ENCODE measurements at places on chromosomes 12 and 14.
A peak's percentile ranks its signal among the peaks of the same experiment; 100 is the strongest.

GRCh38 chr12:24901576-24902461, 47.1 kb downstream of the BCAT1 start:
- DNase-seq: no peak

DNA sequence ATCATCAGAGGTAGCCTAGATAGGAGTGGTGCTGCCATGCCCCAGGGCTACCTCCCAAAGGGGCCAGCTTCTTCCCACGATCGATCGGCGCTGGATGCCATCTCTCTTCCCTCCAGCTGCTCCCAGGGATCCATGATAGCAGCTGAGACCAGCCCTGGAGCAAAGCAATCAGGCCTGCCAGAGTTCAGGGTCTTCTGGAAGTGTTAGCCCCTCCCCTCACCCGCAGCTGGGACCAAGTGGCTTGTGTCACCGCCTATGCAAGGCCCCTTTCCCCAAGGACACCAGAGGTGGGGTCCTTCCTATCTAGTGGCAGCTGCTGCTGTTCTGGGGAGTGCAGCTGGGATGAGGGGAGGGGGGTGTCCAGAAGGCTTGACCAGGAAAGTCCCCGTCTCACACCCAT, 87.0 kb downstream of the IRF2BPL start:
- DNase-seq: no peak

GRCh38 chr12:51005671-51006070, 20.5 kb downstream of the SLC11A2 start:
- no peak for DNase-seq

- DNase-seq: no peak
Observed at GRCh38 chr12:93663729-93664084, 13.5 kb upstream of the CRADD start.

DNA sequence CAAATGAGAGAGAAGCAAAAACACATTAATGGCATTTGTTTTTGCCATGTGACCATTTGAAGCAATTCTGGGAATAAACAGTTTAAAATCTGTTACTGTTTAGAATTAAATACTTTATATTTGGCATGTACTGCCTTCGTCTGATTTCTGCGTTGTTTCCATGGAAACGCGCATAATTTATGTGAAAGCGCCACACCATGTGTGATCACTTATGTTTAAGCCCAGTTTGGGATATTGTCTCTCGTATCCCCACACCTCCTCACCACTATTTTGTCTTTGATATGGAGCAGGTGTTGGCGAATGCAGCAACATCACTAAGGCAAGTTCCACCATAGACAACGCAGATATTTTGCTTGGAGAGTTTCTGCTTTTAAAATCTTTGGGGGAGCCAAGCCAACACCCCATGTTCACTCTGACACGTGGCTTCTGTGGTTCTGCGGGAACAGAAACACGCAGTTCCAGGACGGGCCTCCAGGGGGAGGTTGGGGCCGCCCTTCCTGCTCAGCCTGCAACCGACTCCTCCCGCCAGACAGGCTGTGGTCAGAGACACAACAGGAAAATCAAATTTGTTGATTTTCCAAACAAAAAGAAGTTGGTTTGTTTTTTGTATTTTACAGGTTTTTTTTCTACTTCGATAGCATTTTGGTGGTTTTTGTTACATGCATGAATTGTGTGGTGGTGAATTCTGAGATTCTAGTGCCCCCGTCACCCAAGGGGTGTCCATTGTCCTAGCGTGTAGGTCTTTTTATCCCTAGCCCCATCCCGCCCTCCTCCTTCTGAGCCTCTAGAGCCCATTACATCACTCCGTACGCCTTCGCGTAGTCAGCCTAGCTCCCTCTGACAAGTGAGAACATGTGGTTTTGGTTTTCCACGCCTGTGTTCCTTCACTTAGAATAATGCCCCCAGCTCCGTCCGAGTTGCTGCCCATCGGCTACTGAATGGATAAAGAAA, 101.9 kb upstream of the SFSWAP start:
- peak; percentile 26 for DNase-seq

DNA sequence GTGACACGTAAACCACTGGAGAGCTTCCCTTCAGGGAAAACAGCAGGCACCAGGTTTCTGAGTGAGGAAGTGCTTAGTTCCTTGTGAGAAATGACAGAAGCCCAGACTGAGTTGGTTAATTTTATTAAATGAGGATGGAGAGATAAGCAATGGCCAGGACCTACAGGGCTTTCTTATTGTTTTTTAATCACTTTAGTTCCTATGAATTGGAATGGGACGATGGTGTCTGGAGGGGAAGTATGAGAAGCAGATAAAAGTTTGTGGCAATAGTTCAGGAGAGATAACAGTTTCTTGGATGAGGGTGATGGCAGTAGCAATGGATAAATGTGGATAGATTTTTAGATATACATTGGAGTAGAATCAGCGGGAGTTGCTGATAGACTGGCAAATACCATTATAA, 86.5 kb upstream of the PTPRR start:
- DNase-seq: no peak

DNA sequence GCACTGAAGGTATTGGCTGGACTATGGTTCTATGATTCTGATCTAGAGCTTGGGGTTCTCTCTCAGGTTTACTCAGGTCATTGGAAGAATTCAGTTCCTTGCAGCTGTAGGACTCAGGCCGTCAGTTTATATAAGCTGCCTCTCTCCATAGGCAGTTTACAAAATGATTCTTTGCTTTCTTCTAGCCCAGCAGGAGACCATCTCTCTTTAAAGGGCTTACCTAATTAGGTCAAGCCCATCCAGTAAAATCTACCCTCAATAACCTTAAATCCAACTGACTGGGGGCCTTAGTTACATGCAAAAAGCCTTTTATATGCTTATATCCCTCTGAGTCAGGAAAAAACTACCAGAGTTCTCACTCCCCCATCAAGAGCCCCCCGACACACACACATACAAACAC, 80.5 kb upstream of the GARIN6 start:
- DNase-seq: no peak

- no peak for DNase-seq
Observed at GRCh38 chr14:32710231-32710671, 228.4 kb upstream of the NPAS3 start.

DNA sequence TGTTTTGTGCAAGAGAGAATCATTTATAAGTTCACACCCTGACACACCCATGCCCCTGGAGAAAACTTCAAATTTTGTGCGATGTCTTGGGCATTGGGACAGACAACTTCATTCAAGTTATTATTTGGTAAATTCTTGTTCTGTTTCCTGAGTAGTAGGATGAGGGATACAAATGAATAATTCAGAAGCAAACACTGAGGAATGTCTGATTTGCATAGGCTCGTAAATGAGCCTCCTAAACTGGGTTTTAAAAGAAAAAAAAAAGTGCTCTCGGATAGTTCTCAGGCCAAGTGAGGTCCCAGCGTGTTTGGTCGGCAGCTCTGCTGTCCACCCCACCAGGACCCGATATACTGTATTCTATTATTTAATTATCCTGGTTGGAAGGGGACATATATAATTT, 134.7 kb upstream of the CPM start:
- no peak for DNase-seq

DNA sequence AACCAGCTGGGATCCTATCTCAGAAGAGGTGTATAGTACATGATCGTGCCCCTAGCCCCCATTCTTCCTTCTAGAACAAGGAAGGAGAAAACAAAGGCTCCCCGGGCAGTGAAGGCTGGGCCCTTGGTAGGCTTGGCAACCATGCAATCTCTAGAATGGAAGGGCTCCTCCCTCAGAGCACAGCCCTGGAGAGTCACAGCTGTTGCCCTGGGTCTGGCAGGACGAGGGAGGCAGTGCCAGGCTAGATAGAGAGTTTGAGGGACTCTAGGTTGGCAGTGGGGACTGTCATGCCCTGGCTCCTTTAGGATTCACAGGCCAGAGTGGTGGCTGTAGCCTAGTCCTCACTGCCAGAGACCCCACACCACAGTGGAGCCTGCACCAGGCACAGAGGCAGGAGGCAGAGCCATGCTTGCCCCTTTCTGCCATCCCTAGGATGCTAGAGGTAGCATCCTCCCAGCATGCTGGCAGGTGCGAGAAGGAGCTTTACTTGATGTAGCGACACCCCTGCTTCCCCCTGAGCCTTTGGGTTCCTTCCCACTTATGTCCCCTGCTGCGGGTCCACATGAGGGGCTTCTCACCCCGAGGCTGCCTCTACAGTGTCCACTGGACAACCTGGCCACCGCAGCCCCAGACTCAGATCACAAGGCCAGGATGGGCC, 33.4 kb upstream of the CIPC start:
- DNase-seq: no peak

- DNase-seq: no peak
Observed at GRCh38 chr14:101827286-101827685, 65.8 kb downstream of the PPP2R5C start.

GRCh38 chr12:110379197-110379596, 24.3 kb downstream of the ANAPC7 start:
- no peak for DNase-seq

GRCh38 chr12:26177283-26177682, 18.1 kb upstream of the SSPN start:
- DNase-seq: no peak

- no peak for DNase-seq
Observed at GRCh38 chr12:14989790-14990189, 16.9 kb downstream of the PDE6H start.

DNA sequence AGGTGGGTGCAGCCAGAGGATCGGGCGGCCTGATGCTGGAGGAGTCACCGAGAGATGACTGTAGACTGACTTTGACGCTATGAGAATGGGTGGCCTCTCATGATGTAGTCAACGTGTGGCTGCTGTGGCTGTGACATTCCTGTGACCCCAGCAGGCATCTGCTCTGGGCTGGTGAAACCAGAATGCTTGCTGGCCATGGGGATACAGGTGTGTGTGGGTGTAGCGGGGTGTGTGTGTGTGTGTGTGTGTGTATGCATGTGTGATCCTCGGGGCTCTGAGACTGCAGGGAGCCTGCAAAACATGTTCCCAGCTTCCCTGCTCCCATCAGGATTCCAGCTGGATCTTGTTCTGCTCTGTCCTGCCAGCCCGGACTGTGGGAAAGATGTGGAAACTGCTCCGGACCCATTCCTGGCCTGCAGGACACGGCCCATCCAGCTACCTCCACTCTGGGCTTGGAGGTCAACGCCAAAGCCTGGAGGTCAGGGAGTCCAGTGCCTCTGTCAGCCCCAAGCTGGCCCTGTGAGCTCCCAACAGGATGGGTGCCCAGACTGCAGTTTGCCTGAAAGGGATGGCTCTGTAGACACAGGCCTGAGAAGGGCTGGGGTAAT, 18.8 kb upstream of the HHIPL1 start:
- DNase-seq: no peak

- DNase-seq: peak; percentile 12
Observed at GRCh38 chr14:76926521-76927251, 100.5 kb downstream of the LRRC74A start.

GRCh38 chr12:42508913-42509460, 80.6 kb downstream of the PRICKLE1 start:
- no peak for DNase-seq

GRCh38 chr12:130198026-130198662, 35.9 kb downstream of the FZD10 start:
- no peak for DNase-seq
